ENCODE measurements at places on chromosomes 2 and 18.

GRCh38 chr18:48419277-48420022, 10.3 kb upstream of the ZBTB7C start:
- DNase-seq: no peak

GRCh38 chr2:39094717-39095363, 26.0 kb downstream of the SOS1 start:
- DNase-seq: peak; percentile 31

GRCh38 chr18:79677221-79677620, 2.4 kb upstream of the CTDP1 start:
- DNase-seq: no peak

- DNase-seq: no peak
Measured at GRCh38 chr2:177691177-177691576, 298.6 kb downstream of the AGPS start.

DNA sequence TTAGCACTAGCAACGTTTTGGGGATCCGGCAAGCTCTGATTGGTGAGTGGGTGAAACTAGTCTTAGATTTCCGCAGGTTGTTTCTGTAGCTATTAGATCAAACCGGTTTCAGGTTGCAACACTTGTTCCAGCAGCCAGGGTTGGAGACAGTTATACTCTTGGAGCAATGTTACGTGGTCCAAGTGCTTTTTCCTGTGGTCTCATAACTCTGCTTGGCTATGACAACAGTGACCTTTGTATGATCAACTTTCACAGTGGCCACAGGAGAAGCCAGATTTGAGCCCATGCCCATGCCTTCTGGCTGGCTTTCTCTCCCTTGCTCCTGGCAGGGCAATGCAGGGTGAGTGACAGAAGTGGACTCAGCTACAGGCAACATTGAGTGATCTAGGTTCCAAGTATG, 84.5 kb upstream of the TAF1B start:
- no peak for DNase-seq

DNA sequence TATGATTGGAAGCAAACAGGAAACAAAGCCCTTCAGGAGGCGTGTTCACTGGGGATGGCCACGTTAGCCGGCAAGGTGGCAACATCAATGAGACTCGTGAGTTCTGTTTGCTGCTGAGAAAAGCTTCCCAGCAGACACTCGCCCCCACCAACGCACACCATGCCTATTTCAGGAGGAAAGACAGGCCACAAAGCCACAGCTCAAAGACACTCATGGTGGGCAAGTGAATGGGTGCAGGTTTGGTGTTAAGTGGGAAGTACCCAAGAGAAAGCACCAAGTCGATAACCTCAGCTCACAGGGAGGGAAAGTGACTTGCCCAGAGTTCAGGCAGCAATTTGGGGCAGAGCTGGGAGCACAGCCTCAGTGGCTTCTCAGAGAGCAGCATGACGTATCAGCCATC, 10.5 kb upstream of the MTERF4 start:
- no peak for DNase-seq

- DNase-seq: no peak
Measured at GRCh38 chr2:225103737-225104141, 61.5 kb upstream of the DOCK10 start.

DNA sequence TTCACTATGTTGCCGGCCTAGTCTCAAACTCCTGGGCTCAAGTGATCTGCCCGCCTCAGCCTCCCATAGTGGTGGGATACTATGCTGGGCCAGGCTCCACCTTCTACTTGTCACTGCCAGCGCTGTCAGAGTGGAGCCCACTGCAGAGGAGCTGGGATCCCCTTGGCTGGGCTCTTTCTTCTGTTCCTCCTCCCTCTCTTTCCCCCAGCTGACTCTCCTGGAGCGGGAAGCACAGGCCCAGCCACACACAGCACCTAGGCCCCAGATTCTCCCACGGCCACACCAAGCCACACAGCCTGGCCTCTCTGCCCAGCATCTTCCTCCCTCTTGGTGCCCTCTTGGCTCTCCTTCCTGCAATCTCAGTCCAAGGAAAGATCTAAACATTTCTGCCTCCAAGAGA, 3.7 kb upstream of the GAREM2 start:
- DNase-seq: no peak
